ENCODE measurements at places on chromosomes 2 and 18.

GRCh38 chr2:209102319-209102718 lies 321.5 kb upstream of the MAP2 start:
- no peak for DNase-seq

DNA sequence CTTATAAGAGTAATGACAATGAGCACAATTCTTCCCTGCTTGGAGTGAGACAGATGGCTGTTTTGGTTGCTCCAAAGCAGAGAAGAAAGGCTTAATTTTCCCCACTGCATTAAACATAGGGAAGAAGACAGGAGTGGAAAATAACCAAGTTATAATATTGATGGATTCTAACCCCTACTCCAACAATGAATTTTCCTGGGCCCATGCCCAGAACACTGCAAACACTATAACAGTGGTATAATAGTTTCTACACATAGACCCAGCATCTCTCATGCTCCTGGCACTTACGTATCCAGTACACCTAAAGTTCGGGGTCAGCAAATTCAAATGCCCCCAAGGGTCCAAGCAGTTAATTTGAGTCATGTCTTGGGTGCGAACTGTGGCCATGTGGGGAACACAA lies 613.4 kb downstream of the PLCL1 start:
- no peak for DNase-seq

DNA sequence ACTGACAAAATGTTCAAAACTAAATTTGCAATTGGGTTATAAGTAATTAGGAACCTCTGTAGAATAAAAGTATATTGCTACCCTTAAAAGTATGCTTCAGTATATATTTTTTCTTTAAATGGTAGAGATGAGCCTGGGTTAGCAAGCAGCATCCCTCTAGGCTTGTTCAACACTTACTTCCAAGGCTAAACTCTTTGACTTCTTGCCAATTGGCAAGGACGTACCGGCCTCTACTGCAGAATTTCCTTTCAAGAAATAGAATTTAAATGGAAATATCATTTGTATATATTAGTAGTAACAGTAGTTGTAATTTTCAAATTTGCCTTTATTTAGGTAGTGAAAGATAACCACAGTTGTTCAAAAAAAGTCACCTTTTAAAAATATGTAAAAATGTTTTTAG lies 105.1 kb upstream of the SLC38A11 start:
- DNase-seq = no peak

DNA sequence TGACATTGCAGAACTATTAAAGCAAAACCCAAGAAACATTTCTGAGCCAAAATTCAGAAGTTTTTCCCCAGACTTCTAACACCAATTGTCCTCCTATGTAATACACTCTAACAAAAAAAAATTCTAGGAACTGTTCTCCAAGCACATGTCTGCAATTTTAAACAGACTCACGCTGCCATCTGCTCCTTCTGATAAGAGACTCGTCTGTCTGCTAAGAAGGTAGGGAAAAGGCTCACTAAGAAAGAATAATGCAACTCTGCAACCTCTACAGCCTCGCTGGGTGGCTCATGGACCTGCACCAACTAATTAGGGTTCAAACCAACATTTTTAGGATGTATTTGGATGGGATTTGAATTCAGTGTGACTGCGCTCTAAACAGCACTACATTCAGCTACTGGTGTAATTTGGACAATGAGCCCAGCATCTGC lies 366.5 kb downstream of the DSC3 start:
- no peak for DNase-seq

GRCh38 chr2:102069311-102069974 lies 73.1 kb upstream of the IL1R1 start:
- DNase-seq = no peak

- no peak for DNase-seq
These were observed 46.3 kb downstream of the CCDC150 start for GRCh38 chr2:196685792-196686191.

GRCh38 chr18:10401521-10401920 lies 52.9 kb upstream of the APCDD1 start:
- DNase-seq = no peak

- DNase-seq = no peak
These were observed 7.1 kb upstream of the ZFP36L2 start for GRCh38 chr2:43233218-43234212.

All from activated effector memory CD4-positive, alpha-beta T cell treated with Interleukin-2 at 50 U/mL for 16 hours (primary cell).